ENCODE measurements at places on chromosomes 4 and X.

- DNase-seq = no peak
Observed at GRCh38 chr4:89114100-89114499, 2.8 kb downstream of the TIGD2 start.

DNA sequence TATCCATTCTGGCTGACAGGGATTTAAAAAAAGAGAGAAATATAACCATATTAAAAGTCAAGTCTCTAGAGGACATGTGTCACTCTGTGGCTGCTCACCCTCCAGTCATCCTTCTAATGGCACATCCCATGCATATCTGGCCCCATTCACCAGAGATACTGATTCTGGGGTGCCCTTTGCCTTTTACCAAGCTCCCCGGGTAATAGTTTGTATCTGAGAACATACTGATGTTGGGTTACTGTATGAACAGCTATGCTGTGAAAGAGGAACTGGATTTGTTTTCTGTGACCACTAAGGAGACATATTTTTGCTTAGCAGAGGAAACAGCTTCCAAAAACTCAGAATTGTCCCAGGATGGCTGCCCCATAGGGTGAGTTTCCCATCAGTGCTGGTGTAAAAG lies 56.0 kb downstream of the SAT1 start:
- no peak for DNase-seq

DNA sequence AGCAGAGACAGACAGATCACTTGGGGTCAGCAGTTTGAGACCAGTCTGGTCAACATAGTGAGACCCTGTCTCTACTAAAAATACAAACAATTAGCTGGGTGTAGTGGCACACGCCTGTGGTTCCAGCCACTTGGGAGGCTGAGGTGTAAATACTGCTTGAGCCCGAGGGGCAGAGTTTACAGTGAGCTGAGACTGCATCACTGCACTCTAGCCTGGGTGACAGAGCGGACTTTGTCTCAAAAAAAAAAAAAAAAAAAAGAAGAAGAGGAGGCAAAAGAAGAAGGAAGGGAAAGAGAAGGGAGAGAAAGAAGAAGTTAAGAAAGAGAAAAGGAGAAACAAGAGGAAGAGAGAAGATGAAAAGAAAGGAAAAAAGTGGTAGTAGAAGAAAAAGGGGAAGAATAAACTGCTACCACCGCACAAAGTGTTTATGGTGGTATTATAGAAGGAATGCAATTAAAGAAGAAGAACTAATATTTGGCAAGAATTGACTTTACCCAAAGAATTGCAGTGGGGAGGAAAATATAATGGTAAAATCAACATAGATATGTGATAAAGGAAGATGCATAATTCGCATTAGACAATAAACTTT lies 19.6 kb upstream of the NSUN7 start:
- no peak for DNase-seq

DNA sequence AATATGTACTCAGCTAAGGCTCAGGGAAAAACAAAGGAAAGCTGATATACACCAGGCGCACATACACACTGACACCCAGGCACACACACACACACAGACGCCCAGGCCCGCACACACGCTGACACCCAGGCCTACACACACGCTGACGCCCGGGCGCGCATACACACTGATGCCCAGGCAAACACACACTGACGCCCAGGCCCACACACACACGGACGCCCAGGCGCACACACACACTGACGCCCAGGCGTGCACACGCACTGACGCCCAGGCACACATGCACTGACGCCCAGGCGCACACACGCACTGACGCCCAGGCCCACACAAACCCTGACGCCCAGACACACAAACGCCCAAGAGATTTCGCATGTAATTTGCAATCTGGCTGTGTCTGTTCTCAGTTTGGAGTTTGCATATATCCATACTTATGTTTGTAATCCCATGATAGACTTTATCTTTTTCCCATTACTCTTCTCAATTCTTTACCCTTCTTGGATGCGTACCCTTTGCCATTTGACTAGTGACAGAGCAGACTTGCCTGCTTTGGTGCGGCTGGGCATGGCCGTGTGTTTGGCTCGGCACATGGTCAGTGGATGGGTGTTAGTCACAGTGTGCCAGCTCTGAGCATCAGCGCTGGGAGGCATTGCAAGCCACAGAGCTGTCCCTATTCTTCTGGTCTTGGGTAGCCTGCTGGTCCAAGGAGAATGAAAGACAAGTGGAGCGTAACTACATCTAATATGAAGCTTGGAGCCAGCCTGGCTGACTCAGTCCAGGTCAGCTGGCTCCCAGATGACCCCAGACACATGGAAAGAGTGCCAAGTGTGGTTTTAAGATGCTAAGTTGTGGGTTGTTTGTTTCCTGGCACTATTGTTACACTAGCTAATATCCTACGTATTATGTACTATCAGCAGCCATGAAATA lies 632.4 kb upstream of the ZFP42 start:
- DNase-seq = no peak

DNA sequence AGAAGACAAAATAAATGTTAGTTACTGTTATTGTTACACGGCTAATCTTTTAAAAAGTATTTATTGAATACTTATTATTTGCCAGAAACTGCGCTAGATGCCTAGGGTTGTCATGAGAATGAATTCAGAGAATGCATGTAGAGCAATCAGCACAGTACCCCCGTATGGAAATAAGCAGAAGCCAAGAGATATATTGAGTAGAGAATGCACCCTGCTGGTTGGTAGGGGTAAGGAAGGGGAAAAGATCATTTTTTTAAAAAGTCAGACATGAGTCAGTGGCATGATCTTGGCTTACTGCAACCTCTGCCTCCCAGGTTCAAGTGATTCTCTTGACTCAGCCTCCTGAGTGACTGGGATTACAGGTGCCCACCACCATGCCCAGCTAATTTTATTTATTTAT lies 13.1 kb upstream of the DRP2 start:
- DNase-seq = no peak

- no peak for DNase-seq
Observed at GRCh38 chrX:38079463-38079862, 73.1 kb downstream of the SYTL5 start.

DNA sequence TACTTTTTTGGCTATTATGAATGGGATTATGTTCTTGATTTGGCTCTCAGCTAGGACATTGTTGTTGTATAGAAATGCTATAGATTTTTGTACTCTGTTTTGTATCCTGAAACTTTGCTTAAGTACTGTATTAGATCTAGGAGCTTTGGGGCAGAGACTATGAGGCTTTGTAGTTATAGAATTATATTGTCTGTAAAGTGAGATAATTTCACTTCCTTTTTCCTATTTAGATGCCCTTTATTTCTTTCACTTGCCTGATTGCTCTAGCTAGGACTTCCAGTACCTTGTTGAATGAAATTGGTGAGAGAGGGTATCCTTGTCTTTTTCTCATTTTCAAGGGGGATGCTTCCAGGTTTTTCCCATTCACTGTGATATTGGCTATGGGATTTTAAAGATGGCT lies 28.1 kb downstream of the ADAM29 start:
- no peak for DNase-seq

DNA sequence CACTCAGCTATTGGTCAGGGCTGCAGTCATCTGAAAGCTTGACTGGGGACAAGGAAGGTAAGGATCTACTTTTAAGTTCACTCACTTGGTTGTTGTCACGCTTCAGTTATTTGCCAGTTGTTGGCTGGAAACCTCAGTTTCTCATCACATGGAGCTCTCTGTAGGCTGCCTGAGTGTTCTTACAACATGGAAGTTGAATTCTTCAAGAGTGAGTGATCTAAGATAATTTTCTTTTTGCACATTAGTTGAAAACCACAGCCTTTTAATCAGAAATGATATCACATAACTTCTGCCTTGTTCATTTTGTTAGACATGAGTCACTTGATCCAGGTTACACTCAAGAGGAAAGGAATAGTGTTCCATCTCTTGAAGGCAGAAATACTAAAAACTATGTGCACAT lies 552.7 kb downstream of the RAPGEF2 start:
- DNase-seq = no peak

DNA sequence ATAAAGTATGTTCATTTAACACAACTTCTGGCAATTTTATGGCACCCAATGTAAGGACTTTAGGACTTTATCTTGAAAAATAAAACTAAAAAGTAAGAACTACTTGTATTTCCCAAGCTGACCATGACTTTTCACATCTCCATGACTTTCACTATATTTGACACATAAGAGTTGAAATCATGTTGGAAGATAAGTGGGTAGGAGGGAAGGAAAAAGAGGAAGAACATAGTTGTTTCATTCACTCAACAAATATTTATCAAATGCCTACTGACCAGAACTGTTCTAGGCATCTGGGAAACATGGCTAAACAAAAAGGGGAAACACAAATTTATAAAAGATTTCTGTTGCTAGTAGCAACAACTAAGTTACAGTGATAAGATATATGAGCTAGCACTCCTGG lies 16.0 kb downstream of the SCLT1 start:
- no peak for DNase-seq

- DNase-seq = peak; percentile 18
Observed at GRCh38 chr4:102868153-102868780, 525 bp upstream of the CISD2 start.

DNA sequence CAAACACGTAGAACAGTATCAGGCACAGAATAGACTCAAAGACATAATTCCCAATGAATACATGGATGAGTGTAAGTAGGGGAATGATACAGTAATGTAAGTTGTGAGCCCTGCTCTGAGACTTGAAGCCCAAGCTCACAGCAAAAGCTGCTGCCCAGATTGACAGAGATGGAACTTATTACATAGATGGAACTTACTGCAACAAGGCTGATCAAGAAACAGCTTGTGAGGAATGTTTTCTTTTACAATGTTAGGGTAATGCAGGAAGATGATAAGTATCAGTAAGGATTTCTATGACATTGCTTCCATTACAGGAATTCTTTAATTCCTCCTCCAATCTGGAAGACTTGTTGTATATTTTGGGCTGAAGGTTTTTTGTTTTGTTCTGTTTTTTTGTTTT lies 278.4 kb downstream of the IL15 start:
- no peak for DNase-seq

GRCh38 chrX:8607326-8607725 lies 124.6 kb downstream of the ANOS1 start:
- DNase-seq = no peak

DNA sequence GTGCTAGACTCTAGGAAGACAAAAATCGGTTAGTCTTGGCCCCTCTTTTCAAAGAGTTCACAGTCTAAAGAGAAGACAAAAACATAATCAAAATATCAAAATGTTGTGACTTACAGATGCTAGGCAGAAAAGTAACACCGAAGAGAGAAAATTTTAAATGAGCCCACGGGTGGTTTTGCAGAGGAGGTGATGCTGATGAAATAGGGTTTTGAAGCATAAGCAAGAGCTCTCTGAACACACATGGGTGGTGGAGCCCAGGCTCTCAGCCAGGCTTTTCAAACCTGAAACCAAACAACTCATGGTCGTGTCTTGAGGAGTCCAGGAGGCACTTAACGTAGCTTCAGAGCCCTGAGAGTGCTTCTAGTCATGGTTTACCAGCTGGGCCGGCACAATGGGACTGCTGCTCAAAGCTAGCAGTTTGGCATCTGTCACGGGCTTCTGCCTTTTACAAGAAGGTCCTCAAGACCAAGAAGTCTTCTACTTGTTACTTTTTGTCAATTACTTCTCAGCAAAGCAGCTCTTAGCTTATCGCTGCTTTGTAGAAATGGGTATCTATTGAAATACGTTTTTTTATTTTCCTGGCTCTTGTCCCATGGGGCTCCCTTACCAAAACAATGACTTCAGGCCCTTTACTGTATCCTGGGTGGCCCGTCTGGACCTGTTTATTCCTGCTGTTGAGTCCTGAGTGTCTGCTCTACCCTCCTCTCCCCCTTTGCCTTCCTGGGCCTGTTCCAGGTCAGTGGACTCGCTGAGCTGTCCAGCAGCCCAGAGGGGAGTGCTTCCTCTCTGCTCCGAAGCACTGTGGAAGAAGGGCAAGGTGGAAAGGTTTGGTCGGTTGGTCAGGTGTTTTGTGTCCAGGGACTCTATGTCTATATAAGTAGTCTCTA lies 69.5 kb downstream of the TNIP2 start:
- DNase-seq = no peak

- peak; percentile 34 for DNase-seq
Observed at GRCh38 chr4:88737307-88737941, 39.8 kb upstream of the NAP1L5 start.

GRCh38 chr4:85808864-85809263 lies 333.9 kb downstream of the ARHGAP24 start:
- DNase-seq = no peak

DNA sequence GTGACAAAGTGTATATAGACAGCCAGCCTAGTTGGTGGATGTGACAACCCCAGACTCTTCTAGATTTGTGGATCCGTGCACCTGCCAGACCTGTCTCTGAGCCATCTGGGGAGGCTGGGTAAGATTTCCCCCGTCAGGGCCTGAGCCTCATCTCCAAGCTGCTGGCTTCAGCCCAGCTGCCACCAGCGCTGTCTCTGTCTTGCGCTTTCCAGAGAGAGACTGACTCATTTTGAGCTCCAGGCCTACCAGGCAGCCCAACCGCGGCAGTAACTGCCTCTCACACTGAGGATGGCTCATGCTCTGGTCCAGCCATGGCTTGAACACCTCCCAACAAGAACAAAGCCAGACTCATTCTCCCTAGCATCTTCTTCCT lies 26.4 kb downstream of the NOP14 start:
- peak; percentile 82 for DNase-seq

GRCh38 chrX:45766981-45767501 lies 566.4 kb upstream of the DIPK2B start:
- no peak for DNase-seq

GRCh38 chrX:10163031-10163430 lies 6.3 kb downstream of the CLCN4 start:
- no peak for DNase-seq

DNA sequence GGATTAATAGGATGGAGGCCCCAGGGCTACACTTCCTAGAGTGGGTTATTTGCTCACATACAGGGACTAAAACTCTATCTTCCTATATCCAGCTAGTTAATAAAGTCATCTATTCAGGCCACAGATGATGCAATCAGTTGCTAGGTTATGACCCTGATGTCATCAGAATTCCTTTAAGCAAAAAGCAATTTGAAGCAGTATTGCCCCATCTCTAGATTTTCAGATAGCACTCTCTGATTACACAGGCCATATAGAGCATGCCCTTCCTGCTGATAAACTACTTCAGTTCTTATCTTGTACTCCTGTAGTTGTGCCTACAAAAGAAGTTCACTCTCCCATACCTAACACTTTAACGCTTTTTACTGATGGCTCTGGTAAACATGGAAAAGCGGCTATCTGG lies 84.8 kb downstream of the TMEM144 start:
- no peak for DNase-seq

DNA sequence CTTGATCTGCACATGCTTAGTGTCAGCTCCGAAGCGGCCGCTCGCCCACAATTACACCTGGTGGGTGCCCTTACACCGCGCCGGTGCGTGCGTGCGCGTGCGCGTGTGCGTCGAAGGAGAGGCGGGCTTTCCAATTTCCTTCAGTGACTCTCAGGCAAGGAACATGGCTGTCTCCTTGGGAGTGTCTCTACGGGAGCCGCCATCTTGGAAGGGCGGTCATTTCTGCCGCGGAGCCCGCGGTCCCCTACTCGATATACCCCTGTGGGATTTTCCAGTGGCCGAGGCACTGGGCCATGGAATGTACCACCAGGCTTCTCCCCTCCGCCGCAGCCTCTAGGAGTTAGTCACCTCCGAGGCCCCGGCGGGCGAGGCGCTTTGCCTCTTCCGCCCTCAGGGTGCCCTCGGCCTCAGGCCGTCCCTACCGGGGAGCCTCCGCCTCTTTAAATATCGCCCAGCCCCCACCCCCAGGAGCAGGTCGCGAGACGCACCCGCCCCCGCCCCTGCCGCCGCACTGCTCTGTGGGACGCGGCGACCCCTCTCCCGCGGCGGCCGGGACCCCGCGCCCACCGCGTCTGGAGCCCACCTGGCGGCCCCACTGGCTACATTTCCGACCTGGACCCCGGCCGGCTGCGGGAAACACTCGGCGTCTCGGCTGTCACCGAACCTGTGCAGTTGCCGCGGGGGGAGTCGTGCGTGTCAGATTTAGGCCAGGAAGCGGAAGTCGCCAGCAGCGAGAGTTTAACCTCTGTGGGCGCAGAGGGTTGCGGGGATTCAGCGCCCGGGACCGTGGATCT lies at the start of gene ZNF41:
Gene ZNF41, minus strand, starts transcription at position 711 of the 794 bp plus-strand sequence. CDS start 15,741 bp downstream, outside the sequence.
- peak; percentile 85 for DNase-seq
